SK-N-SH (cell line): ENCODE measurements at places on chromosomes 3 and 15. TPM values are rescaled to one million over a fixed set of nuclear protein-coding genes. Genes with fewer than 3 reads are reported as not detected.

DNA sequence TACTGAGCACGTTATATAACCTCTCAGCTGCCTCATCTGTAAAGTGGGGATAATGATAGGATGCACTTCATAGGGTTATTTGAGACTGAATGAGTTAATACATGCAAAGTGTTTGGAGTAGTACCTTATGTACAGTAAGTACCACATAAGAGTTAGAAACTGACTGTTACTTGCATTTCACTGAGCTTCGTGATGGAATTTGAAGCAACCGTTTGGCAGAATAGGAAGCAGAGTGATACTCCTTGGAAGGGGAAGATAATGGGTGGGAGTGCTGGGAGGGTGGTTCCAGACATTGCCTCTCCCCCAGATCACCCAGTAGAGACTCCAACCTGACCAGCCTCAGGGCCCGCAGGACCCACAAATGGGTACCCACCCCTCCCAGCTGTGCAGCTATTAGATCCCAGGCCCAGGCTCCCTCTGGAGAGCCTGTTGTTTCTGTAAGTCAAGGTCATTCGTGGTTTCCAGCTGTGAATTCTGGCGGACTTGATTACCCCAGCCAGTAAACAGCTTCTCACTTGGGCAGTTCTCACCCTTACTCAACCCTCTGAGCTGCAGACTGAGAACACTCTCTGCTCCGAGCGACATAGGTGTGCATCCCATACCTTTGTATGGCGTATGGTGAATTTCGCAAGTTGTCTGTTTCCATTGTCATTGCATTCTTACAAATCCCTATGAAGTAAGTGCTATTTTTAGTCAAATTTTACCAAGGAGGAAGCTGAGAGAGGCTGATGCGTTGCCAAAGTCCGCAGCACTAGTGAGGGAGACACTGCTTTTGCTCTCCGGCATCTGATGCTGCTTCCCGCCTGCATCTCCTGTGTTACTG is 11.1 kb downstream of the ALPK3 start:
- peaks cover 30% of the 10 kb centered on the region; the same call in 1 of the 2 replicates for H3K4me1 ChIP-seq
- no peaks in the 10 kb centered on the region for H3K27me3 ChIP-seq
- no peak overlapping the region for H3K27ac ChIP-seq
- no peak overlapping the region for H3K4me3 ChIP-seq
- no peaks in the 10 kb centered on the region for H3K36me3 ChIP-seq

DNA sequence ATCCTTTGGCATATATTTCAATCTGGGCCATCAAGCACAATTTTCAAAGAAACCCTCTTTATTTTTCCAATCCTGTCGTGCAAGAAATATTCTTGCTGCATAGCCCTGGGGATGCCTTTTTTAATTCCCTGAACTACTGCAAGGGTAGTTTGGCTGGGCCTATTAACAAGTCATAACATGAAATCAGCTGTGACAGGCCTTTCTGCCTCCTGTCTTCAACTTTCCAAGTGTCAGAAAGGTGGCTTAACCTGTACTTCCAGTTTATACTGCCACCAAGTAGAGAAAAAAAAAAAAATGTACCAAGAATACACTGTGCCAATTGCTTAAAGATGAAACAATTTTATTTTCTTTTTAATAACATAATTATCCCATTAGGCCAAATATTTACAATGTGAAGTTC is 32.4 kb upstream of the SPPL2A start:
- H3K27ac ChIP-seq = no peak overlapping the region
- no peaks in the 10 kb centered on the region for H3K36me3 ChIP-seq

DNA sequence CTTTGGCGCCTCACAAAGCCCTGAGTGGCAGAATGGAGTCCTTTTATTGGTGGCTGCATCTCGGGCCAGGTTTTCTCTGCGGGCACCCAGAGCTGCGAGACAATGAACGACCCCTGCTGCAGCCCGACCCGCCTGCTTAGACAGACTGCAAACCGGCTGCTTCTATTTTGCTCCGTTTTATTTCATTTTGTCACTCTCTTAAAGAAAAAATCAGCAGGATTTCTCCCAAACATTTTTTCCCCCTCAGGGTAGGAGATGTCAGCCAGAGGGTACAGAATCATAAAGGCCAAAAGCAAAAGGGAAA is 64.8 kb downstream of the OXNAD1 start:
- no peaks in the 10 kb centered on the region for H3K27me3 ChIP-seq
- H3K36me3 ChIP-seq = peaks cover 28% of the 10 kb centered on the region

DNA sequence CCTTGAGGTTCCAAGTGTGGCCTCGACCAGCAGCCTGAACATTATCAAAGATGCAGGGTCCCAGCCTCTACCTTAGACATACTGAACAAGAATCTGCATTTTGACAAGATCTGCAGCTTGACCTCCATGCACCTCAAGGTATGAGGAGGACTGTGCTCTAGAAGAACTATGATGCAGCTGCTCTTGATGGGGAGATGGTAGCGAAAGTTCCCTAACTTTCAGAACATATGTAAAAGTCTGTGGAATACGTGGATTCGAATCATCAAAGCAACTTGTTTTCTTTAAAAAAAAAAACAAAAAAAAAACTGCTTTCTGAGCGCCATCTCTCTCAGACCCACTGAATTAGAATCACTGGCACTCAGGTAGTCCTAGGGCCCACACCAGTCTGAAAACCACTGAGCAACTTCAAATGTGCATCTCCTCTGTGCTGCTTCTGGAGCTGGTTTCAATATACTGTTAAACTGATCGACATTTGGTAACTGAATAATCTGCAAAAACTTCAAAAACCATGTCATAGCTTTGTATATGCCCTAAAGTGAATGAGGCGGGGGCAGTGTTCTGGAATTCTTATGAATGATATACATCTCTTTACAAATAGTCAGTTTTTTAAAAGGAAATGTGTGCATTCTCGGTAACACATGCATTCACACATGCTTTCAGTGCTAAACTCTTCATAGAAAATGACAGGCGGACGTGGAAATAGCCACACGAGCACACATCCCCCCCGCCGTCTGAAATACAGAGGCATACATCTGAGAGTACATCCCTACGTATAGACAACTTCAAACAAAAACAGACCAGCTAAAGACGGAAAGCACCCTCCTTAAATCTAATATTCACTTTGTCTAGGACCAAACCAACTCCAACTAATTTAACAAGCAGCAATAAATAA is 128.8 kb downstream of the FOXP1 start:
- H3K4me3 ChIP-seq = no peak overlapping the region
- no peaks in the 10 kb centered on the region for H3K36me3 ChIP-seq
- H3K4me1 ChIP-seq = peaks cover 2% of the 10 kb centered on the region
- no peaks in the 10 kb centered on the region for H3K27me3 ChIP-seq

The ARL6IP5 gene
- polyA plus RNA-seq = 64.6 and 90.7 TPM in 2 replicates
